ENCODE measurements at places on chromosomes 4 and X.

- DNase-seq = no peak
These were observed 544.7 kb downstream of the SPRY1 start for GRCh38 chr4:123941306-123941705.

DNA sequence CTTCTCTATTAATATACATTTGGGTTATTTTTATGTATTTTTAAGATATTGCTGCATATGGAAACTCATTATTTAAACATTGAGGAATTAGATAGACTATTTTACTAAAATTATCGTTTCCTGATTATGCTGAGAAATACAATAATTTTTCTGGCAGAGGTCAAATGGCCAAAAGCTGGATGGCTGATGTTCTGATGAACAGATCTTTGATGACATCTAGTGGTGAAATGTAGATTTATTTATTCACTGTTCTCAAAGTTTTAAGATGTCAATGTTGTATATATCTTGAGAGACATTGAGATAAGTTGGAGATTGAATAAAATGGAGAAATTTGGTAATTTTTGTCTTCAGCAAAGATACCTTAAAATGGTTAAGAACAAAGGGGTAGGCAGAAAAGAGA, 96.2 kb downstream of the UGT8 start:
- no peak for DNase-seq

- DNase-seq = no peak
These were observed 278.6 kb upstream of the GNPDA2 start for GRCh38 chr4:45004847-45005565.

DNA sequence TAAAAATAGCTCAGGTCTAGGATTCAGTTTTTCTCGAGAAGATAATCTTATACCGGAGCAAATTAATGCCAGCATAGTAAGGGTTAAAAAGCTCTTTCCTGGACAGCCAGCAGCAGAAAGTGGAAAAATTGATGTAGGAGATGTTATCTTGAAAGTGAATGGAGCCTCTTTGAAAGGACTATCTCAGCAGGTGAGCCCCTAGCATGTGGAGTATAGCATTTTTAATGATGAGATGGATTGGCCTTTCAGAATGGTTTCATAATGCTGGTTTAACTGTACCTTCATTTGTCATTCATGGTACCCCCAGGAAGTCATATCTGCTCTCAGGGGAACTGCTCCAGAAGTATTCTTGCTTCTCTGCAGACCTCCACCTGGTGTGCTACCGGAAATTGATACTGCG, 79.4 kb downstream of the SLC10A6 start:
- no peak for DNase-seq

DNA sequence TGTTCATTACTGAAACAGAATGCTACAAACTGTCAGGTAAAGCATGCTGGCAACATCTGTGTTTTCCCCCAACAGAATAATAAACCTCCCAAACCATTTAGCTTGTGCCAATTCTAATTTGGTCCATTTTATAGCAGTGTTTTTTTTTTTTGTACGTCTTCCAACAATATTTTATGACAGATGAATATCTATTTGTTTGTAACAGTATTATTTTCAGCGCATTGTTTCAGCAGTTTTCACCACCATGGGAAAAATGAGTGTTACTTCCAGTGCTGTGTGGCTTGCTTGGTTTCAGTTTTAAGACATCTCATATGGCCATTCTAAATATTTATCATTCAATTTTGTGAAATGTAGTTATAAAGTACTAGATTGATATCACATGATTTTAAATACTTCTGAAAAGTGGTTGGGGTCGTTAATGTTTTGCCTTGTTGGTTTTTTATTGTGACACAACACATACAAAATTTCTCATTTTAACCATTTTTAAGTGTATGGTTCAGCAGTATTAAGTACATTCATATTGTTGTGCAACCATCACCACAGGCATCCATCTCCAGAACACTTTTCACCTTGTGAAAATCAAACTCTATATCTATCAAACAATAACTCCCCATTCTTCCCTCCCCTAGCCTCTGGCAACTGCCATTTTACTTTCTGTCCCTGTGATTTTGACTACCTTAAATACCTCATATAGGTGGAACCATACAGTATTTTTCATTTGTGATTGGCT, 25.6 kb upstream of the TBC1D19 start:
- DNase-seq = no peak

GRCh38 chrX:145002771-145003170, 244.5 kb upstream of the SPANXN1 start:
- no peak for DNase-seq

DNA sequence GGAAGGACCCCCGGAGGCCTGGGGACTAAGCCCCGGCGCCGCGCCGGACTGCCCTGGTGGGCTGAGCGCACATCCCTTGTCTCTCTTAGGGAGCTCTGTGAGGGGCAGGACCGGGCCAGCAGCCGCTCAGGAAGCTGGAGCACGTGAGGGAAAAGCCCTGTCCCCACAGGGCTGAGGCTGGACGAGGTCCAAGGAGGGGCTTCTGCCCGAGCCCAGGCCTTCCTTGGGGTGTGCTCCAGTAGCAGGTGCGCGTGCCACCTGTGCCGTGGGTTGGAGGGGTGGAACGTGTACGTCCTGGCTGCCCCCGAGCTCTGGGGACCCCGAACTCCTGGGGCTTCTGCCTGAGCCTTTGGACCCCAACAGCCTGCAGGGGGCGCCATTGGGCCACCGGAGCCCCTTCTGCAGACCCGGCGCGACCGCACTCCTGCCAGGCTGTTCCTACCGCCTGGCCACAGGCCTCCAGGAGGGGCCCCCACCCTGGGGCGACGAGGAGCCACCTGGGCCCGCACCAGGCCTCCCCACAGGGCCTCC, 27.2 kb downstream of the TACC3 start:
- peak; percentile 86 for DNase-seq

GRCh38 chrX:52934704-52935469, 23.4 kb downstream of the FAM156A start:
- DNase-seq = peak; percentile 77

- no peak for DNase-seq
These were observed 450.0 kb upstream of the RASGEF1B start for GRCh38 chr4:81921751-81922159.

GRCh38 chr4:174241162-174241561, 42.3 kb downstream of the FBXO8 start:
- DNase-seq = no peak

- no peak for DNase-seq
These were observed 36.7 kb downstream of the QRFPR start for GRCh38 chr4:121344098-121344497.

DNA sequence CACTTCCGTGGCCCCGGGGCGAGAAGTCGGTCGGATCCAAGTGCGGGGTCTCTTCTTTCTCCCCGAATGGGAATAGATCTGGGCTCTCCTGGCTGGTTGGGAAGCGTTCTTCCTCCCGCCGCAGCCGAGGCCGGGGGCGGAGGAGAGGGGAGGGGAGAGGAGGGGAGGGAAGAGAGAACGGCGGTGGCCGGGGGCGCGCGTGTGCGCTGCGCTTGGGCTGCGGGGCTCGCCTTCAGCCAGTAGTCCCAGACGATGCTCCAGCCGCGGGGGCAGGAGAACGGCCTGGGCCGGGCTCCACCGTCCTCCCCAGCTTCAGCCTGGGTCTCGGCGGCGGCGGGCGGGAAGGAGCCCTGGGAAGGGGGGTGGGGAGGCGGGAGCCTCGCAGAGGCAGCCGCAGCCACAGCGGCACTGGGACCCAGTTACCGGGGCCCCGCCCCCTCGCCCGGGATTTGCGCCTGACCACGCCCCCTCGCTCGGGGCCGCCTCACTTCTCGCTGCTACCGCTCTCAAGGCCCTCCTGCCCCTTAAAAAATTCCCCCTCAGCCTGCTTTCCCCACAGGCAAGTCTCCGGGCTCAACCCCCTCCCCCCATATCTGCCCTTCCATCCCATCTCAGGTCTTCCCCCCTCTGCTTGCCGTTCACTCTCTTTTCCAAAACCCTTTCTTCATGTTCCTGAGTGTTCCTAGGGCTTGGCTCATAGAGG, at the start of gene FGD1:
Gene FGD1 (minus strand): TSS at position 421 of the 703 bp plus-strand sequence. CDS start 802 bp downstream, outside the sequence.
- no peak for DNase-seq

DNA sequence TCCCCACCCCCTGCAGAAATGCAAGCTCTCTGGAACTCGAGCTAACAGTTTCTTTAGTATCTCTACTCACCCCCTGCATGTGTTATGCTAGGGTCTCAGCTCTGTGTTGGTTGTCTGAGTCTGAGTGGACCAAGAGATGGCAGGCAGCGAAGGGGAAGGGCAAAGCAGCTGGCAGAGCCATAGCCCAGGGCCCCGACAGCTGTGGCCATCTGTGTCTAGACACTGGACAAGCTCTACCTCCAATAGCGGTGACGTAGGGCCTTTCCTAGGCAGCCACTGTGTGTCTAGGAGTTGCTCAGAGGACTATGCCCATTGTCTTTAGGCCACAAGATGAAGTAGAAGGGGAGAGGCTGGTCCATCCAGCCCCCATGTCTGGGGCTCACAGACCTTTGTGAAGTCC, 79.2 kb downstream of the EFNB1 start:
- no peak for DNase-seq

DNA sequence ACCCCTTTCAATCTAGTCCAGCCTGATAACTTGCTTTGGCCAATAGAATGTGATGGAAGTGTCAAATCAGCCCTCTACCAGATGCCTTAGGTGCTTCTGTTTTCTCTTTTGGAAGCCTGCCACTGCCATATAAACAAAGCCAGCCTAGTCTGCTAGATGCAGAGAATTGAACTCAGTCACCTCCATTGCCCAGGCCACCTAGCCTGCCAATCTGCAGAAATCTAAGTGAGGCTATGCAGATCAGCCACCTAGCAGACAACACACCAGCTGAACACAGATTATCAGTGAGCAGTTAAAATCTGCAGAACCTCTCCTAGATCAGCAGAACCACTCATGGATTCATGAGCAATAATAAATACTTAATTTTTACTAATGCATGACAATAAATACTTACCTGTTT, 1108.2 kb downstream of the PCDH18 start:
- DNase-seq = no peak

DNA sequence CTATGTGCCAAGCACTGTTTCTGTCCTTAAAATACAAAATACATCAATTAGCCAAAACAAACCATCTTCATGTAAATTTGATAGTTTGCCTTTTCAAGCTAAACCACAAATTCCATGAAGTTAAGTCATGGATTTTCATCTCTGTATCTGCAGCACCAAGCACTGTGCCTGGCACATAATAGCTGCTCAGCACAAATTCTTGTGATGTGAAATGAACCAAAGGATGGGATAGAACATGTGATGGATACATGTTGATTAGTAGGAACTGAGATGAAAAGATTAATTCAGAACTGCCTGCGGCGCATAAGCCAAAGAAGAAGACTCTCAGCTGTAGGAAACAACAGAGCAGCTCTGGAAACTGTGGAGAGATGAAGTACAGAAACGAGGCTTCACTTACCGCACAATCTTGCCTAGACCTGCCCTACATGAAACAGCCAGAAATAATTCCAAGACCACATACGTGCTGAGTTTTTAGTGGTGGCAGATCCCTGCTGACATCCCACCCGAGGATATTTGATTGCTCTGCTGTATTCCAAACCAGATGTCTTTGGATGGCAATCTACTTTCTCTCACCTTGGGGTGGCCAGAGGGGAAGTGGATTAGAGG, 40.9 kb upstream of the DCLK2 start:
- no peak for DNase-seq
